ENCODE measurements at places on chromosomes 7 and 10.

DNA sequence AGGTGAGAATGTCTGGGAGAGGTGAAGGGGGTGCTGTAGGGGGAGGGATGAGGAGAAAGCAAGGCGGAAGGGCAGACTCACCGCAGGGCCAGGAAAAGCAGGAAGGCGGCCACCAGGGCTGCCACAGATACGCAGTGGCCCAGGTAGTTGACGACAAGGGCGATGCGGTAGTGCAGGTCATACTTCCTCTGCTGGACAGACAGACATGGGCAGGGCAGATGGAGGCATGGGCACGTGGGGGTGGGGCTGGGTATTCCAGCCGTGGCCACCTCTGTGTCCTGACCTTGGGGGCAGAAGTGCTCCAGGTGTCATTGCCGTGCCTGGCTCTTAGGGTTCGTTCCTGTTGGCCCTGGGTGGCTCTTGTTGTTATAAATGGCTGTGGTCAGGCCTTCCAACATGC lies 16.8 kb downstream of the CRHR2 start:
- DNase-seq, result no peak

DNA sequence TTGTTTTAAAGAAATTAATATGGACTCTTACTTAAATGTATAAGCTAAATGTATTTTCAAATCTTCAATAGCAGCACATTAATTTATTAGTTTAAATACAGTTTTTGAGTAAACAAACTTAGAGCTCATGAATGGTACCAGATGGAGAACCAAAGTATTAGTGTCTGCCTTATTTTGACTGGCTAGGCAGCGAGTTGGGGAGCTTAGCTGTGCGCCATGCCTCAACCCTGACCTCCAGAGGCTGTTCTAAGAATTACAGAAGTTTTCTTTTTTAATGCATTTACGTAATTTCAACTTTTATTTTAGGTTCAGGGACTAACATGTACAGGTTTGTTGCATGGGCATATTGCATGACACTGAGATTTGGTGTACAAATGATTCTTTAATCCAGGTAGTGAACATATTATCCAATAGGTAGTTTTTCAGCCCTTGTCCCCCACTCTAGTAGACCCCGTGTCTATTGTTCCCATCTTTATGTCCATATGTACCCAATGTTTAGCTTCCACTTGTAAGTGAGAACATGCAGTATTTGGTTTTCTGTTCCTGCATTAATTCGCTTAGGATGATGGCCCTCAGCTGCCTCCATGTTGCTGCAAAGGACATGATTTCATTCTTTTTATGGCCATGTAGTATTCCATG lies 166.8 kb downstream of the IQUB start:
- DNase-seq, result peak; percentile 42

DNA sequence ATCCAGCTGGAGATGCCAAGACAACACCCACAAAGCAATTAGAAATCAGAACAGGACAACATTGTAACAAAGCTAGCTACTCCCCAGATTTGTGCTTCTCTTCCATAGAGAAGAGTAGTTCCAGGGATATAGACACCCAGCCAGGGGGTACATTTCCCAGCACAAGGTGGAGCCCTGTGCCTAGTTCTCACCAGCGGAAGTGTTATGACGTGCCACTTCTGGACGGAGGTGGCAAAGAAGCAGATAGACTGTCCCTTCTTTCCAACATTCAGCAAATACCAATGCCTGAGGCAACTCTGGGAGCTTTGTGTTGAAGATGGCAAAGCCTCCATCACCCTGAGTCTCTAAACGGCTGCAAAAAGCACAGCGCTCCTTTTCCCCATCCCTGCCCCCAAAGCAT lies 23.4 kb upstream of the GSAP start:
- DNase-seq, result no peak

DNA sequence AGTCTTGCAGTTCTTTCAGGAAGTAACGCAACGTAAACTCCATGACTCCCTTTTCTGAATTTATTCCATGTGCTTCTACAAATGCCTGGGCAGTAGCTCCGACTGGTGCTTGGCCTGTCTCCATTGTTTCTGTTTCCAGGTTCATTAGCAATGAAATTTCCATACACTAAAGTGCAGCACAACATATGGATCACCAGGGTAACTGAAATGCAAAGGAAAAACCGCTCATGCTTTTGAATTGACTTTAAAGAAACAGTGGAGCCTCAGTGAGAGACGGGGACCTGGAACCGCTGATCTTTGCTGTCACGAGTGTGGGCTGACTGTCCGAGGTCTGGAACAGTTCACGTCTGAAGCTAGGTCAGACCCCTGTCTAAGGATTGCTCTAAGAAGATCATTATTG lies 126.5 kb upstream of the IGFBP3 start:
- DNase-seq, result no peak

DNA sequence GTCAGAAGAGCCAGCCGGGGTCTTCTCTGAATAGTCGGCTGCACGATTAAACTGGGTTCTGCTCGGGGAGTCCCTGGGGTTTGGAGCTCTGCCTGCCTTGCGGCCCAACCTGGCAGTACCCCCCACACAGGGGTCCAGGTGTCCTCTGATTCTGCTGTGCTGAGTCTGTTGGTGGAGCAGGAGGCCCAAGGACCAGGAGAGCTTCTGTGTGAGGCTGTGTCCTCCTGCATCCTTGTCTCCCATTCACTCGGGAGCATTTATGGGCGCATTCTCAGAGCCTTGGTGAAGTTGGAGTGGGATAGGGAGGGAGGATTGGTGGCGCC lies 14.2 kb downstream of the INPP5A start:
- no peak for DNase-seq

- DNase-seq, result no peak
Measured at GRCh38 chr7:77238703-77239136, 39.1 kb upstream of the FGL2 start.

GRCh38 chr7:95509199-95509598 lies 23.5 kb downstream of the ASB4 start:
- no peak for DNase-seq

DNA sequence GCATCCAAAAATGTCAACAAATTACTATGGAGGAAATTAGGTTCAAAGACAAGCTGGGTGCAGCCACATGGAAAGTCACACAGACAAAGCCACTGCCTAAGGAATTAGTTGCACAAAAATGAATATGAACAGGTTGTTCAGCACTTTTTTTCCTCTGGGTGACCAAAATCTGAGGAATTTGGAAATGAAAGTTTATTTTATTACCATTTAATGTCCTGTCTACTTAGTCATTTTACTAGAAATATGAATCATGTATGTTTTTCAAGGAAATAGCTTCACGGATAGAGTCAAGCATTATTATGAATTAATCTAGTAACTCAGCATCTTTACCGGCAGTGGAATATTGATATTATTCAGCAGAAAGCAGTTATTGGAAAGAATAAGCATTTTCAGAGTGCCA lies 106.3 kb downstream of the ANK3 start:
- peak; percentile 10 for DNase-seq

DNA sequence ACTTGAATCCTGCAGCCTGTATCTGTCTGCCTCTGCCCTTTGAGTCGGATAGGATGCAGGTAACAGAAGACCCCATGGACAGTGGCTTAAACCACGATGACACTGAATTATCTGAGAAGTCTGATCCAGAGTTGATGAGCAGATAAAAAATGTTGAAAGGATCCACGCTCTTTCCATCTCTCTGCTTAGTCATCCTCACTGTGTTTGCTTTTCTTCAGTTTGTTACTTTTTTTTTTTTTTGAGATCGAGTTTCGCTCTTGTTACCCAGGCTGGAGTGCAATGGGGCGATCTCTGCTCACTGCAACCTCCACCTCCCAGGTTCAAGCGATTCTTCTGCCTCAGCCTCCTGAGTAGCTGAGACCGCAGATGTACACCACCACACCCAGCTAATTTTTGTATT lies 36.9 kb upstream of the GOLGA7B start:
- DNase-seq, result no peak

GRCh38 chr10:131961047-131961776 lies 20.5 kb downstream of the BNIP3 start:
- DNase-seq, result no peak

- no peak for DNase-seq
Measured at GRCh38 chr7:136023134-136023869, 46.1 kb upstream of the MTPN start.

DNA sequence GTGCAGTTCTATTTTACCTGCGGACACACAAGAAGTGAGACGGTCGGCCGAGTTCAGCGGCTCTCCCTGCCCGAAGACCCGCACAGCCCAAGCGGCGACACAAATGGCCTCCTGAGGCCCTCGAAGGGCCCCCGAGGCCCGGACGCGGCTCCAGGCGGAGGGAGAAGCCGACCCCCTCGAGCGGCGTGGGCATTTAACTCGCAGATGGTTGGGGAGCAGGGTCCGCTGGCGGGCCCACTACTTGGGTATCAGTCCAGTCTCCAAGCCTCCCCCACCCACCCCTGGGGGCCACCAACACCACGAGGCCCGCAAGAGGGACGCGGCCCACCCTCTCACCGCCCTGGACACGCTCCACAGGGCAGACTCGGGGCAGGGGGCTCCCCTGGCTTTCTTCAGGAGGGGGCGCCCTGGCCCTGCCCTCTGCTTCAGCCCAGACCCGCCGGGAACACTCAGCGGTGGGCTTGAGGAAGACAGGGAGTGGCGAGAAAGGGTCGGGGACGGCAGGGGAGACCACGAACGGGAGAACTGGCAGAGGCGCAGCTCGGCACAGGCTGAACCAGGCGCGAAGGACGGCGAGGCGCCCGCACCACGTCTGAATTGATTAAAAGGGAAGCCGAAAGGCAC lies 1.7 kb downstream of the IGF2BP3 start:
- DNase-seq, result peak; percentile 15

- no peak for DNase-seq
Measured at GRCh38 chr7:22578007-22578733, 78.2 kb upstream of the STEAP1B start.

DNA sequence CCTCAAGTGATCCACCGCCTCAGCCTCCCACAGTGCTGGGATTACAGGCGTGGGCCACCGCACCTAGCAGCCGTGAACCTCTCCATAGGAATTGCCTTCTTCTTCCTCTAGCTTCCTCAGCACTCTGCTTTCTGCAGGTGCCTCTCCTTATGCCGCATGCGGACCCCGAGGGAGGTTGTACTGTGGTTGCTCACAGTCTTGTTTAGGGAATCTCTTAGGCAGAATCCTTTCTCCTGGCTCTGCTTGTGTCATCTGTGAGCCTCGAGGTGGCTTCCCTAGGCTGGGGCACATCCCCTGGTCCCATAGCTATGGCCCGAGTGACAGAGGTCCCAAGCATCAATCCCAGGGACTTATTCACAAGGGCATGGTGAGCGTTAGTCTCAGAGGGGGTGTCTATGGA lies 33.2 kb upstream of the GIMAP8 start:
- no peak for DNase-seq

DNA sequence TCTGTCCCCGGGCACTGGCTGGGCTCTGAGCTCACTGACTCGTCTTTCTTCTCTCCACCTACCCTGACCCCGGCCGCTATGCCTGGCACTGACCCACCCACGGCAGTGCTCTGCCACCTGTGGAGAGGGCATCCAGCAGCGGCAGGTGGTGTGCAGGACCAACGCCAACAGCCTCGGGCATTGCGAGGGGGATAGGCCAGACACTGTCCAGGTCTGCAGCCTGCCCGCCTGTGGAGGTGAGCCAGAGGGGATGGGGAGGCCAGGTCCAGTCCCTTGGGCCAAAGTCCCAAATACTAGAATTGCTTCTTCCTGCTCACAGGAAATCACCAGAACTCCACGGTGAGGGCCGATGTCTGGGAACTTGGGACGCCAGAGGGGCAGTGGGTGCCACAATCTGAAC lies 27.3 kb downstream of the TBATA start:
- DNase-seq, result no peak

DNA sequence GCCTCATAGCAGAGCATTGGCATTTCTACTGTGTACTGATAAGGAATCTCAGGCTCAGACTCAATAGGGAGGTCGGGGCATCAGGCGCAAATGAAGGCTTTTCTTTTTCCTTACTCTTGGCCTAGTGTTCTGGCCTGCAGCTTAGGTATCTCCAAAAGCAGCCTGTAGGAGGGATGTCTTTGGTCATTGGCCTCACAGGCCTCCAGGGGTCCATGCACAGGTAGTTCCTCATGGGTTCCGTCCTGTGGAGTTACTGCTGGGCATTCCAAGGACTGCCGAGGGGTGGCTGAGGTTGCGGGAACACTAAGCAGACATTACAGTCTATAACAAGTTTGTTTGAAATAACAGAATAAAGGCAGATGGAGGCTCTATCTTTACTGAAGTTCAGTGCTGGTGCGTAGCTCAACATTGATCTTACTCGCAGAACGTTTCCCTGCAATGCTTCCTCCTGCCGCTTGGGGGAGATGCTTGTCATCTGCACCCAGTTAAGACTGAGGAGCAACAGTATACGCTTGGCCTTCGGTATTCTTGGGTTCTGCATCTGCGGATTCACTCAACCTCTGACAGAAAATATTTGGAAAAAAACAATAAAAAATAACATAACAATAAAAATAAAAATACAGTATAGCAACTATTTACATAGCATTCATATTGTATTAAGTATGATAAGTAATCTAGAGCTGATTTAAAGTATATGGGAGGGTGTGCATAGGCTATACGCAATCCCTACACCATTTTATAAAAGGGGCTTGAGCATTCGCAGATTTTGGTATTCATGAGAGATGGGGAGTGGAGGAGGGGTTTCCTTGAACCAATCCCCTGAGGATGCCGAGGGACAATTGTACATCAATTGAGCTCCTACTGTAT lies 58.9 kb downstream of the SH2D4B start:
- peak; percentile 70 for DNase-seq

- DNase-seq, result peak; percentile 78
Measured at GRCh38 chr7:99928994-99929729, at the start of gene GJC3. Gene GJC3, minus strand, starts transcription at chr7:99929620. Its CDS starts 0 bp downstream, at chr7:99929620.
